Activated T-cell treated with anti-CD3 and anti-CD28 coated beads, Interleukin-2, amount 50 U/mL, for 24 hours (primary cell): ENCODE measurements at places on chromosomes 7 and 10.
A peak's percentile ranks its signal among the peaks of the same experiment; 100 is the strongest.

DNA sequence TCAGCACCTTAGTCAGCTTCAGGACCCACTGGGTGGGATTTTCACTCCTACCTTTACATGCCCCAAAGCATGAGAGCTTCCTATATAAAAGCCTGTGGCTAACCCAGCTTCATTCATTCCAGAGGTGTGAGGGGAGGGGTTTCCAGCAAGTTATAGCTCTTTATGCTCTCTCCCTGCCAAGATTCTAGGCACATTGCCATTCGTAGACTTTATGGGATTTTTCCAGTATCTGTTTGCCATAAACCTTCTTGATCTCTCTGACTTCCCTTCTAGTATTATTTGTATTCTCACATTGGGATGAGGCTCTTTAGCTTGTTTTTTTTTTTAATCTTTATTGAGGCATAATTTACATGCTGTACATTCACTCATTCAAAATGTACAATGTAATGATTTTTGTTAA lies 67.5 kb downstream of the POU6F2 start:
- peaks cover 2% of the 10 kb centered on the region for H3K27me3 ChIP-seq
- H3K4me1 ChIP-seq, result no peaks in the 10 kb centered on the region
- no peaks in the 10 kb centered on the region for H3K36me3 ChIP-seq
- no peak overlapping the region for H3K27ac ChIP-seq
- DNase-seq, result no peak

GRCh38 chr7:132859199-132859598 lies 222.7 kb downstream of the CHCHD3 start:
- H3K27ac ChIP-seq, result no peak overlapping the region
- H3K4me3 ChIP-seq, result no peak overlapping the region
- no peak for DNase-seq
- H3K27me3 ChIP-seq, result no peaks in the 10 kb centered on the region
- H3K36me3 ChIP-seq, result peaks cover 39% of the 10 kb centered on the region

- DNase-seq, result no peak
- H3K27me3 ChIP-seq, result no peaks in the 10 kb centered on the region
- no peak overlapping the region for H3K4me3 ChIP-seq
- no peak overlapping the region for H3K27ac ChIP-seq
- H3K36me3 ChIP-seq, result no peaks in the 10 kb centered on the region
- H3K4me1 ChIP-seq, result no peaks in the 10 kb centered on the region
These were observed 173.7 kb downstream of the POM121L12 start for GRCh38 chr7:53209129-53209528.

DNA sequence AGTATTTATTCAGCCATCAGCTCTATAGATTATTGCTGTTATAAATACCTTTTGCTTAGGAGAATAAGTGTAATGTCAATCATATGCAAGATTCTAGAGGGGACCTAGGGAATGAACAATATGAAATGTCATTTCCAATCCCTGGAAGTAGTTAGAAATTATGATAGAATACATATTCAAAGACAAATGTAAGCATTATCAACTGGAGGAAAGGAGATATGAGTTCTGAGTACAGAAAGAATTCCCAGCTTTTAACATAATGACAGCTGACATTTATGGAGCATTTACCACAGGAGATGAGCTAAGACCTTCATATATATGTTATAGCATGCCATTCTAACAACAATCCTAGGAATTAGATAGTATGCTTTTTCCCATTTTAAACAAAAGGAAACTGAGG lies 86.2 kb downstream of the FAM13C start:
- no peak overlapping the region for H3K27ac ChIP-seq
- no peaks in the 10 kb centered on the region for H3K4me1 ChIP-seq
- DNase-seq, result no peak
- no peak overlapping the region for H3K4me3 ChIP-seq
- H3K36me3 ChIP-seq, result no peaks in the 10 kb centered on the region

- no peak overlapping the region for H3K4me3 ChIP-seq
- H3K4me1 ChIP-seq, result no peaks in the 10 kb centered on the region
- H3K27me3 ChIP-seq, result no peaks in the 10 kb centered on the region
- H3K36me3 ChIP-seq, result no peaks in the 10 kb centered on the region
- H3K27ac ChIP-seq, result no peak overlapping the region
These were observed 4.0 kb downstream of the RBP3 start for GRCh38 chr10:47351899-47352815.

DNA sequence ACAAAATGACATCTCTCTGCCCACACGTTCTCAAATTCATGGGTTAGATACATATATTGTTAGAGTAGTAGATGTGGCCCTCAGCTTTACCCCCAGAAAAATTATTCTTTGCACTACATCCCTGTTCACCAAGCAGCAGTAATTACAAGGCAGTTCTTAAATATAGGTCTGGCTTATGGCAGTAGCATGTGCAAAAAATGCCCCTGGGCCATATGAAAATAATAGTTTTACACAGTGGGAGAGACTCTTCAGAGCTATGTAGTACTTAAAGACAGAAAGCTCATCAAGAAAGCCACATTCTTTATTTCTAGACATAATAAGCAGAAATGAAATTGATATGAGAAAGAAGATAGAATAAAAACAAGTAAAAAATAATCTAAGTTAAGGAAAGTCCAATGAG lies 196.3 kb upstream of the FOXP2 start:
- no peak for DNase-seq
- no peaks in the 10 kb centered on the region for H3K4me1 ChIP-seq
- H3K27me3 ChIP-seq, result no peaks in the 10 kb centered on the region
- H3K4me3 ChIP-seq, result no peak overlapping the region
- H3K27ac ChIP-seq, result no peak overlapping the region

DNA sequence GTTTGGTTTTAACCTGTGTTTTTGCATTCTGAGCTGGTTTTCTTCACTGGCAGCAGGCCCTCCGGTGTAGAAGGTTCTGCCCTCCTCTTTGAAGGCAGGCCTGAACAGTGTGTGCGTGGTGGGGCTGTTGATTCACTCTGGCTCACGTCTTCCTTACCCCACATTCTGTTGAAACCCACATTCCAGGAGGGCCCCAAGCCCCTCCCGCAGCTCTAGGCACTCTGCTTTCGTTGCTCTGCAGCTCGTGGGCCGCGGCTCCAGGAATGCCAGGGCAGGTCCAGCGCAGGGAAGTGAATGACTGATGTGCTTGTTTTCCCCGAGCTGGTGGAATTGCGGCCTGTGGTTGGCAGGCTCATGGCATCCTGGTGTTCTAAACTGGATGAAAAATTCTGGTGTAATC lies 49.0 kb downstream of the HTRA1 start:
- no peak overlapping the region for H3K27ac ChIP-seq
- DNase-seq, result no peak
- no peaks in the 10 kb centered on the region for H3K27me3 ChIP-seq
- peaks cover 20% of the 10 kb centered on the region for H3K4me1 ChIP-seq
- H3K4me3 ChIP-seq, result no peak overlapping the region

- peak overlapping the region; percentile 63 for H3K4me3 ChIP-seq
- peaks cover 33% of the 10 kb centered on the region for H3K36me3 ChIP-seq
- H3K27ac ChIP-seq, result peak overlapping the region; percentile 71
- H3K4me1 ChIP-seq, result peaks cover 5% of the 10 kb centered on the region
These were observed 665 bp downstream of the BHLHA15 start for GRCh38 chr7:98211676-98212531.

GRCh38 chr7:93108003-93108402 lies 9.8 kb downstream of the SAMD9 start:
- H3K36me3 ChIP-seq, result peaks cover 96% of the 10 kb centered on the region
- no peak for DNase-seq
- H3K4me1 ChIP-seq, result peaks cover 17% of the 10 kb centered on the region
- H3K4me3 ChIP-seq, result no peak overlapping the region
- H3K27me3 ChIP-seq, result no peaks in the 10 kb centered on the region

DNA sequence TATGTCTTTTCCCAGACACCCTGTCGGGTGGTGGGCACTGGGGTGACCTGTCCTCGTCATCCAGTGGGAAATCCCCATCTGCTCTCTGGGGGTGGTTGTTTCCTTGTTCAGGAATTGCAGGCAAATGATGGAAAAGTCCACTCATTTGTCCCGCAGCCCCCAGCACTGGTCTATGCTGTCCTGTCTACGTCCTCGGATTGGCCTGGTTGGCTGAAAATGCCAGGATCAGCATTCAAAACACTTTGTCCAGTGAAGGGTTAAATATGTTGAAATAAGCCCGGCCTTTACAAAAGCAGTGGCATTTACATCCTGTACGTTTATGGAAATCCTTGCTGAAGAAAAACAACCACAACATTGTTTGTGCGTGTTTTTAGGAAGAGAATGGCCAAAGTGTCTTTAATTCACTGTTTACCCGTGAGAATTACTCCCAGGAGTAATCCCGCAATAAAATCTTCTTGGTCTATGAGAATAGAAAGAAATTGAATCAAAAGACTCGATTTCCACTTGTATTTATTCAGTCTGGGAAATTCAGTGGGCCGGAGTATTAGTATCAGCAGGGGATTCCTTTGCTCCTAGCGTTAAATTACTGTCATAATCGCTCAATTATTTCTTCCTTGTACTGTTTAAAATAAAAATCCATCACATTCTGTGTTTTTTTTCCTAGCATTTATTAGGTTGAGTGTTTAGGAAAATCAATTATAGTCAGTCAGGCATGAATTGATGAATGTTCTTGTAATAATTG lies 116.8 kb upstream of the SH2B2 start:
- no peak overlapping the region for H3K27ac ChIP-seq
- no peaks in the 10 kb centered on the region for H3K4me1 ChIP-seq
- peaks cover 33% of the 10 kb centered on the region for H3K36me3 ChIP-seq
- no peak for DNase-seq
- H3K27me3 ChIP-seq, result no peaks in the 10 kb centered on the region

GRCh38 chr10:28564905-28565304 lies 32.0 kb downstream of the WAC start:
- H3K27me3 ChIP-seq, result no peaks in the 10 kb centered on the region
- DNase-seq, result no peak
- H3K4me3 ChIP-seq, result no peak overlapping the region

DNA sequence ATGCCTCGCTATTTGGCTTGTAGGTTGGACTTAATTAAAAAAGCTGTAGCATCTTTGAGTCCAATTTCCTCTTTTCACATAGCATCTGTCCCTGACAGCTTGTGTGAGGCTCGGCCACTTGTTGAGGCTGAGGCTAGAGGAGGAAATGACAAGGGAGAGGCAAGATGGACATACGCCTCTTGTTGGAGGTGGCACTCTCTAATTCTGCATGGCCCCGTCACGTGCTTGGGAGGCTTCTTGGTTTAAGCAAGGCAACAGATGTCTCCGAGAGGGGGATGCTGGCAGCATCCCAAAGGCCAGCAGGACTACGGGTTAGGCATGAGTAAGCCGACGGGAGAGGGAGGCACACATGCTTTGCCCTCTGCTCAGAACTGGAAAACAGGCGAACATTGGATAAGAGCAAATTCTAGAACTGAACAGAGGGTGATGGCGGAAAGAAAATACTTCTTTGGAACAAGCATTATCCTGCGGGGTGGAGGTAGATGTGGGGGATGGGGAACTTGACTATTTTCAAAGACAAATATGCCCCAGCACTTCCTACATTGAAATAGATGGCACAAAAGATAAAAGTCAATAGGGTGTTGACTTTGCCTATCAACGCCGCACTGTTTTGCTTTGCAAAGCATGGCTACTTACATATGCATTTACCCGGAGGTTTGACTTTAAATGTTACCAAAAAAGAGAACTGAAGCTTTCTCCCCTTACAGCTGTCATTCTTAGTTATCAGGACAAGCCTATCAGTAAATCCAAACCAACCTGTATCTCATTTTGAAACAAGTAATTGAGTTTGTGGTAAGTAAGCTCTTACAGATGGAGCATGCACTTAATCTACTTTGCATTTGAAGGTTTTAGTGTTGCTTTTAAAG lies 94.8 kb downstream of the CHN2 start:
- peaks cover 18% of the 10 kb centered on the region for H3K27me3 ChIP-seq
- H3K4me1 ChIP-seq, result peaks cover 34% of the 10 kb centered on the region
- no peak overlapping the region for H3K4me3 ChIP-seq
- DNase-seq, result no peak
- H3K36me3 ChIP-seq, result no peaks in the 10 kb centered on the region
- no peak overlapping the region for H3K27ac ChIP-seq

DNA sequence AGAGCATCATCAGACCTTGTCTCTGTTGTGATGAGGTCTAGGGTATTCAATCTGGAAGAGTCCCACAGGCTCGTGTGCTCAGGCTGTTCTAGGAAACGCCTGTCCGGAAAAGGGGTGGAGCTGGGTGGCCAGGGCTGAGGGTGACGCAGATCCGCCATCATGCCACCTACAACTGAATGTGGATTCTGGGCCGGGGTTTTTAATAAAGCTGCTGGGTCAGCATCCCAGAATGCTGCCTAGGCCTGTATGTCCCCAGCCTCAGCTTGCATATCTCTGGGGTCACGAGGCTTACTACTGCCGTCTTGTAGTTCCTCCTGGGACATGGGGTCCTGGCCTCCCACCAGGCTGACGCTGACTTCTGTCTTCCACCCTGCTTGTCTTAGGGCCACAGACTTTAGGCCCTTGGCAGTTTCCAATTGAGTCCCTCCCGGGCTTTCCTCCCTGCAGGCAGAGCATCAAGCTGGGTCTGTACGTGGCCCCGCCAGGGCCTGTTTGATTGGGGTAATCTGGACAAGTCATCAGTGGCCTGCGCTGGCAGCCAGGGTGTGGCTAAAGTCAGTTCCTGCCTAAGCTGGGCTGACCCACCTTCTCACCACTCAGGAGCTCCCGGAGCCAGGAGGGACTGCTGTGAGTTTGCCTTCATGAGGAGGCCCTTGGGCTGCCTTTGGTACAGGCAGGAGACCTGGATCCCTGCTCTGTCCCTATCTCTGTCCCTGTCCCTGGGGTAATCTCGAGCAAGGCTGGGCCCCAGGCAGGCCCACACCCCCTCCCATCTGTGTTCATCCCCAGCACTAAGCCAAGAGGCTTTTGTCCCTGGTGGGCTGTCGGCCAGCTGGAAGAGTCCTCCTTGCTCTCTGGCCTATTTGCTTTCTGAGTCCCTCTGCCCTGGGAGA lies 79.9 kb downstream of the ZMIZ1 start:
- no peak overlapping the region for H3K27ac ChIP-seq
- H3K4me3 ChIP-seq, result no peak overlapping the region
- H3K36me3 ChIP-seq, result no peaks in the 10 kb centered on the region
- no peak for DNase-seq

GRCh38 chr10:43384252-43385221 lies 13.1 kb downstream of the FXYD4 start:
- peak overlapping the region; percentile 78 for H3K27ac ChIP-seq
- no peaks in the 10 kb centered on the region for H3K27me3 ChIP-seq
- H3K36me3 ChIP-seq, result peaks cover 48% of the 10 kb centered on the region
- H3K4me3 ChIP-seq, result no peak overlapping the region
- DNase-seq, result peak; percentile 49
- peaks cover 27% of the 10 kb centered on the region for H3K4me1 ChIP-seq

DNA sequence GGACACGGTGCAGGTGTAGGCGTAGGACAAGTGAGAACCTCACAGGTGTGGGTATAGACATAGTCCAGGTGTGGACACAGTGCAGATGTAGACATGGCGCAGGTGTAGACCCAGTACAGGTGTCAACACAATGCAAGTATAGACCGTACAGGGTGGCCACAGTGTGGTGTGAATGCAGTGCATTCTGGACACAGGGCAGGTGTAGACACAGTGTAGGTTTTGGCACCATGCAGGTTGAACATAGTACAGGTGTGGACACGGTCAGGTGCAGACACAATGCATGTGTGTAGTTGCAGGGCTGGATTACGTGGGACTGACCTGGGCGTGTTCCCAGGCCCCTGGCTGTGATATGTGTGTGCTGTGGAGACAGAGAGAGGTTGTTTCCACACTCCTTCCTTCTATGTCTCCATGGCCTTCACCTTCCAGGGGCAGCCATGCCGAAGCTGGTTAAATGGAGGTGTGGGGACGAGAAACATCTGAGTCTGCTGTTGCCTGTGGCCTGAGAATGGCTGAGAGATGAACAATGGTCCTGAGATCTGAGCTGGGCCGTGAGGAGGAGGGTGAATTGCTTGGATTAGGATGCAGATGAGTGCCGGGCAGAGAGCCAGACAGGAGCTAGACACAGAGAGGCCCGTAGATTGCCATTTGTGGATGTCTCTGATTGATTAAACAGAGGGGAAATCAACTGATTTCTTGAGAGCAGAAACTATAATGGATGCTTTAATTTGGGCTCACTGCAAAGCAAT lies 343.9 kb upstream of the SHH start:
- H3K4me3 ChIP-seq, result no peak overlapping the region
- no peaks in the 10 kb centered on the region for H3K36me3 ChIP-seq
- no peak overlapping the region for H3K27ac ChIP-seq
- no peaks in the 10 kb centered on the region for H3K4me1 ChIP-seq
